HFFc6 (cell line): ENCODE measurements at places on chromosomes 13 and 19.

DNA sequence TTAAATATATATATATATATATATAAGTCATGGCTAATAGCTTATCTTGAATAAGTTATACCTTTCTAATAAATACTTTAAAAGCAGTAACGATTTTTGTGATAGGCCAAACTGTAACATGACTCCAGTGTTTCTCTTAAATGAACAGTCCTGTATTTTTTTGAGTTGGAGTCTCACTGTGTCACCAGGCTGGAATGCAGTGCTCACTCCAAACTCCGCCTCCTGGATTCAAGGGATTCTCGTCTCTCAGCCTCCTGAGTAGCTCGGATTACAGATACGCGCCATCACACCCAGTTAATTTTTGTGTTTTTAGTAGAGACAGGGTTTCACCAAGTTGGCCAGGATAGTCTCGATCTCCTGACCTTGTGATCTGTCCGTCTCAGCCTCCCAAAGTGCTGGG lies 814.2 kb upstream of the SLITRK5 start:
- no peak for DNase-seq

GRCh38 chr13:97522243-97522642 lies 88.3 kb downstream of the RAP2A start:
- no peak for DNase-seq

DNA sequence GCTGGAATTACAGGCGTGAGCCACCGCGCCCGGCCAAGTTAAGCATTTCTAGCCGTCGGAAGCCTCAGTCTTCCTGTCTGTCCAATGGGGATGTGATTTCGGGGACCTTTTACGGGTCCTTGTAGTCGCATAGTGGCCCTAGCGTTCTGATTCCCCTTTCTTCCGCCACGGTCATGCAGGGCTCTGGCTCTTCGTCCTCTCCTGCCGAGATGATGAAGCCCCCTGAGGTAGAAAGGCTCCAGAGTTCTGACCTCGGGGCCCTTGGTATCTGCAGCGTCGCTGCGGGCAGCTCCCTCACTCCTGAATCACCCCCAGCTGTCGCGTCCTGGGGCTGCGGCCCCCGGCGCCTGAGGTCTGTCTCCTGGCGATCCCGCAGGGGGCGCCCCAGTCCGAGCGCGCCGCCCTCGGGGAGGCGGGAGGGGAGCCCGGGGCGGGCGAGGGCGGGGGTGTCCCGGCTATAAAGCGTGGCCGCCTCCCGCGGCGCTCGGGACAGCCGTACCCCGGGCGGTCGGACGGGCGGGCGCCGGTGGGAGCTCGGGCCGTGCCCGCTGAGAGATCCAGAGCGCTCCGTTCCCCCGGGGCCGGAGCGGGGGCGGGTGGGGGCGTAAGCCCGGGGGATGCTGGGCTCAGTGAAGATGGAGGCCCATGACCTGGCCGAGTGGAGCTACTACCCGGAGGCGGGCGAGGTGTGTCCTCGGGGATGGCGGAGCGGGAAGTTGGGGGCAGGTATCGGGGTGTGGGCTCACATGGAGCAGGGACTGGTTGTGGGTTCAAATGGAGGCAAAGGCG lies at the start of gene FOXA3:
FOXA3 (plus strand) TSS at position 487 of the 789 bp plus-strand sequence; CDS start at position 618, 131 bp downstream.
- no peak for DNase-seq

DNA sequence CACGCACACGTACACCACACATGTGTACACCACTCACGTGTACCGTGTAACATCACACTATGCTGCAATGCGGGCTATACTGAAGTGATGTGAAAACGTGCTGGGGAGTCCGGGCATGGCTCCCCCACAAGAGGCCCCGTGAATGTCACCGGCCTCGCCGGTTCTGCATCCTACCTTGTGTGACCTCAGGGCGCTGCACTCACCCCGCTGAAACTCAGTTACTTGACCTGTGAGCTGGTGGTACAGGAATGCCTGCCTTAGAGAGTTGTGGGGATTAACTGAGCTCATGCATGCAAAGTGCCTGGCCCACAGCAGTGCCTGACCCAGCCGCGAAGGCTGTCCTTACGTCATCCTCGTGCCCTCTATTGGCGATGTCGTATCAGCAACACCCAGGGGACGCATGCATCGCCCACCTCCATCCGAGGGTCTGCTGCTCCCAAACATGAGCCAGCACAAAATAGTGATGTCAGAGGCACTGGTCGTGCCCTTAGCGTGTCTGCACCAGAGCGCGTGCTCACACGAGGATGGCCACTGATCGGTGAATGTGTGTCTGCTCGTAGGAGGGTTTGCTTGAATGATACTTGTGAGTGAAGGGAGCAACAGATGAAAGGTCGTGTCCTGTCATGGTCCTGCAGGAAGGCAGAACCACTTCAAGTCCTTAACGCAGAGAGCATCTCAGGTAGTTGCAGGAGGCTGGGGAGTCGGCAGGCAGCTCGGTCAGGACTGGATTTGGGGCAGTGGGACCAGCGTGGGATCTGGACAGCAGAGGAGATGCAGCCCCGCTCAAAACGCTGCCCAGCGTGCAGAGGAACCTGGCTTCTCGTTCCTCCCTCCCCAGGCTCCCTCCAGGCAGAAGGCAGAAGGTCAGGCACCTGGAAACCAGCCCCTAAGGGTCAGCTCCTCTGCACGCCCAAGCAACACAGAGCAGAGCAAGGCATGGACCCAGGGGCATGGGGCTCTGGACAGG lies 126.2 kb upstream of the SPACA7 start:
- no peak for DNase-seq

DNA sequence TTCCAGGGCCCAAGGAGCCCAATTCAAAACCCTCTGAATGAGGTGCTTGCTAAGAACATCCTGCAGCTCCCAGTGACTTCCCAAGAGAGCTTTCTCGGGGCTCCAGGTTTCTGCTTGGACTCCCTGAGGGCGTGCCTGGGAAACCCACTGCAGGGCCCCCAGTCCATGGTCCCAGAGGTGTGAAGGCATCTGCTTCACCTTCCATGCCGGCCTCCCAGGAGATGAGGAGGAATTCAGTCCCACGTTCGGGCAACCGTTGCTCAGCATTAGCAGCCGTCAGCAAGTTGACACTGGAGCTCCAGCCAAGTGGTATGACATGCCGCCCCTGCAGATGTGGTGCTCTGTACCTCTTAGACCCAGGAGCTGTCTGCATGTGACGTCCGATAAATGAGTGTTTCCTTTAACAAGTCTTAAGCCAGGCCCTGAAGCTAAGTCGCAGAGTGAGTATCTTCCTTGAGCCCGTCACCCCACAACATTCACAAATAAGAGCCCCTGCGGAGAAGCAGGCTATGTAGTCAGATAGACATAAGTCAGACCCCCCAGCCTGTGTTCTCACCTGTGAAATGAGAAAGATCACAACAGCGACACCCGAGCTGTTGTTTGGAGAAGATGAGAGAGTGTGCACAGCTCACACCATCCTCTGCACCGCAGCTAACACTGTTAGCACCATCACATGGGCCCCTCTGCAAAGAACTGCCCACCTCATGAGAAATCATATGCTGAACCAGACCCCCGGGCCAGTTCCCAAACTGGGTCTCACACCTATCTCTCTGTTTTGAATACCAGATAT lies 150.3 kb downstream of the KATNAL1 start:
- no peak for DNase-seq

GRCh38 chr19:9644472-9644871 lies 23.4 kb upstream of the ZNF561 start:
- DNase-seq: no peak

GRCh38 chr13:44815623-44816022 lies 173.6 kb downstream of the NUFIP1 start:
- peak; percentile 87 for DNase-seq

DNA sequence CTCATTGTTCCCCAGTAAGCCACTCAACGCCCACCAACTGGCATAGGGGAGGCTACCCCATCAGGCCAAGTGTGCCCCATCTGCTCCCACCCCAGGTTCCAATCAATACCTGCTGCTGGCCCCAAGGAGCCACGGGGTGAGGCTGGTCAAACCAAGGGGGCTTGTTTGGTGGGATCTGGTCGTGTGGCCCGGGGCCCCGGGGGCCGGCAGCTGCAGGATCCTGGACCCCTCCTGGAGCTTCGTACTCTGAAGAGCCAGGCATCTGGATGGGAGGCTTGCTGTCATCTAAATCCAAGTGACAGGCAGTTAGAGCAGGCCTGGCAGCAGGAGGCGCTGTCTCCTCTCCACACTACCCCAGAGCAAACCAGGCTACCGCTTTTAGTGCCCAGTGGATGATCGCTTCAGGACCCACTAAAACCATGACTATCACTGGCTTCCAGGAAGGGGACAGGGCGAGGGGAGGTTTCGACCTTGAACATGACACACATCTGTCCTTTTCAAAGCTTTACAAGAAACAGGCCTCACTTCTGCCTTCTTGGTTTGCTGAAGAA lies 14.2 kb downstream of the CHERP start:
- DNase-seq: no peak

GRCh38 chr19:50327013-50327412 lies 2.2 kb downstream of the KCNC3 start:
- DNase-seq: no peak

GRCh38 chr13:113029487-113030258 lies 60.7 kb downstream of the MCF2L start:
- no peak for DNase-seq

- no peak for DNase-seq
Observed at GRCh38 chr13:94933230-94933751, 220.9 kb upstream of the SOX21 start.

DNA sequence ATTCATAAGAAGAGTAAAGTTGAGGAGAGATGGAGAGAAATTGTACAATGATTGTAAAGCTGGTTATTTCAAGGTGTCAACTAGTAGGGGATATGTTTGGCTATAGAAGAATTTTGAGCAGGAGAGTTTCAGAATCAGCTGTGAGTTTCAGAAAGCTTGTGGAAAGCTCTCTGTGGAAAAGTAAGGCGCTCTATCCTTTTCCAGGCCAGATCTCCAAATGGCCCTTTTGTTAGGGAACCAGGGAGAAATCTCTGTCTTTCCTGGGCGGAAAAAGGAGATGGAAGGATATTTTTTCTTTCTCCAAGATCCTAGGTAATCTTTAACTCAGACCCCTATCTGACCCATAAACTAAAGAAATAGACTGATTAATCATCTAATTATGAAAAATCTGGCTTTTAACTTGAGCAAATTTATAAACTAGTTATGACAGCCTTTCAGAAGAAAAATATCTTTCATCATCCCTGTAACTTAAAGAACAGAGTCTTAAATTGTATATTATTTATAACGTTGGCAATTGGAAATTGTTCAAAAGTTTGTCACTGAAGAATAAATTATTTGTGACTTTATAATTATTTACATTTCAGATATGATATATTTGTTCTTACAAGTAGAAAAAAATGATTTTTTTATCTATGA lies 34.5 kb downstream of the SPRY2 start:
- no peak for DNase-seq

GRCh38 chr13:102584434-102584833 lies 12.4 kb upstream of the TPP2 start:
- no peak for DNase-seq

GRCh38 chr13:44627441-44627840 lies 51.3 kb upstream of the TSC22D1 start:
- peak; percentile 8 for DNase-seq

- DNase-seq: no peak
Observed at GRCh38 chr19:48896191-48896720, 2.3 kb downstream of the TULP2 start.

DNA sequence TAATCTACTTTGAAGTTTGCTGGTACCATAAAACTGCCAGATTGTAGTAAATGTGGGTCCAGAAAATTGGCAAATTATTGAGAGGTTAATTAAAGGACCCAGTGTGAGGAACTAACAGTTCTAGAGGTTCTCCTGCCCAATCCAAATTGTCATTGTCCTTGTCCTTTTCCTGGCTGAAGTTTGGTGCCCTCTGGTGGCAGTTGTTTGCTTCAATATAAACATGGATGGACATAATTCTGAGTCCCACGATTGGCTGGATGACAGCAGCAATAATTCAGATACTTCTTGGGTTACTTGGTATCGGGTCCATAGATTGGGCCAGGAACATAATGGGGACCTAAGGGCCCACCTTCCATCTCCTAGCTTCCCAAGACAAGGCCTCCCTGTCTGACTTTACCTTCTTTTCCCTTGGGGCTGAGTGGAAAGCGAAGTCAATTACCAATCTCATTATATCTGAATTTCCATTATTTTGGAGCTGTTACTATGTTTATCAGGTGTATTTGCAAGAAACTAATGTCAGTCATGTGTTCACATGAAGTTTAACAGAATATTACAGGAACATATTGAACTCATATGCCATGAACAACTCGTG lies 33.8 kb upstream of the GARRE1 start:
- DNase-seq: peak; percentile 45

DNA sequence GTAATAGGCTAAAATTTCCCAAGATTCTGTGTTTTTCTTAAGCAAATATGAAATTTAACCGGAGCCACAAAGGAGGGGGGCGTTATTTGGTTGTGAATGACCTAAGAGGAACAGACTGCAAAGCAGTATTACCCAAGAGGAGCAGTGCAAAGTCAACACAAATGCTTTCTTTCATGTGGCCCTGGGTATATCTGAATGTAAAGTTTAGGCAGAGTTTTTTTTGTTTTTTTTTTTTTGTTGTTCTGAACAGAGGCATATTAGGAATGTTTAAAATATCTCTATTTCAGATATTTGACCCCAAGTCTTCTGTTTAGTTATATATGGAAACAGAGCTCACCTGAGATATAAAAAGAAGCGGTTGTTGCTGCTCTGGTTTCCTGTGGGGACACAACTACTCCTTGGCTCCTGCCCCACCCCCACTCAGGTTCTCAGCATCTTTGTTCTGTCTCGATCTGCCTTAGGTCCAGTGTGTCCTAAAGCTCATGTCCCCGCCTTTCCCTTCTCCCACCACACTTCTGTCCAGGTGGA lies 220.7 kb downstream of the RFC3 start:
- DNase-seq: no peak

GRCh38 chr19:46125447-46125846 lies 959 bp upstream of the IGFL3 start:
- no peak for DNase-seq

- DNase-seq: peak; percentile 59
Observed at GRCh38 chr19:34224996-34225658, 29.2 kb upstream of the GARRE1 start.

GRCh38 chr19:18284712-18285360 lies 3.4 kb upstream of the JUND start:
- DNase-seq: no peak

DNA sequence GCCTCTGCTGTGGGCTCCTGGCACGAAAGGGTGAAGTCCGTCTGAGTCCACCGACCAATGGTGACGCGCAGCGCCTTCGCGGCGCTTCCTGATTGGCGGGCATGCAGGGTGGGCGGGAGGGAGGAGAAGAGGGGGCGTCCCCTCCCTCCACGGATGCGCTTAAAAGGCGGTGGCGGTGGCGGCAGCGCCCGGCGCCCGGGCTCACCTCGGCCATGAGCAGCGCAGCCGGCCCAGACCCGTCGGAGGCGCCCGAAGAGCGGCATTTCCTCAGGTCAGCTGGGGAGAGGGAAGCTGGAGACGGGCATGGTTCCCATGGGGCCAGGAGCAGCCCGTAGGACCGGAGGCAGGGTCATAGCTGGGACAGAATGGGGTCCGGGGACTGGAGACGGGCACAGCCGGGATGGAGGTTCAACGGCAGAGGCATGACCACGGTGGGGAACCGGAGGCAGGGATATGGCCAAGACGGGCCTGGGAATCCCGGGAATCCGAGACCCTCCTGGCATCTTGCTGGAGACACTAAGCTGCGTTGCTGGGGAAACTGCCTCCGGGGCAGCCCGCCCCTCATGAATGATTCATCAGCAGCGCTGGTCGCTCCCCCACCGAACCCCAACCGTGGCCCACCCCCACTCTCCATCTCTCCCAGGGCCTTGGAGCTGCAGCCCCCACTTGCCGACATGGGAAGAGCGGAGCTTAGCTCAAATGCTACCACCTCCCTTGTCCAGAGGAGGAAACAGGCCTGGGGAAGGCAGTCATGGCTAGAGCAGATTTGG lies at the start of gene YJEFN3:
YJEFN3 (plus strand) TSS at position 191 of the 770 bp plus-strand sequence; CDS start at position 213, 22 bp downstream.
- DNase-seq: no peak
